ENCODE measurements at places on chromosomes 2 and 18.

DNA sequence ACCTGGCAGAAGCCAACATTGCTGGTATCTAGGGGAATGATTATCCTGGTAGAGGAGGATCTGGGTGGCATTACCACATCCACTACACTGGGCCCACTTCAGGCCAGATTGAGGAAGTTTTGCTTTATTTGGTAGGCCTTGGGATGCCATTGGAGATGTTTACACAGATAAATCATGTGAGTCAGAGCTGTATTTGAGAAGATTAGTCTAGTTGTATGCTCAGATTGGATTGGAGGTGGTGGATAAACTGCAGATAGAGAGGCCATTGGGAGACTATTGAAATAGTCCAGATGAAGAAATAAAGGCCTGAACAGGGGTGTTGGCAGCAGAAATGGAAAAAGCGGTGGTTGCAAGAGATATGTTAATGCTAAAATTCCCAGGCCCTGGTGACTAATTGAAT, 81.5 kb downstream of the EFEMP1 start:
- no peak for DNase-seq

DNA sequence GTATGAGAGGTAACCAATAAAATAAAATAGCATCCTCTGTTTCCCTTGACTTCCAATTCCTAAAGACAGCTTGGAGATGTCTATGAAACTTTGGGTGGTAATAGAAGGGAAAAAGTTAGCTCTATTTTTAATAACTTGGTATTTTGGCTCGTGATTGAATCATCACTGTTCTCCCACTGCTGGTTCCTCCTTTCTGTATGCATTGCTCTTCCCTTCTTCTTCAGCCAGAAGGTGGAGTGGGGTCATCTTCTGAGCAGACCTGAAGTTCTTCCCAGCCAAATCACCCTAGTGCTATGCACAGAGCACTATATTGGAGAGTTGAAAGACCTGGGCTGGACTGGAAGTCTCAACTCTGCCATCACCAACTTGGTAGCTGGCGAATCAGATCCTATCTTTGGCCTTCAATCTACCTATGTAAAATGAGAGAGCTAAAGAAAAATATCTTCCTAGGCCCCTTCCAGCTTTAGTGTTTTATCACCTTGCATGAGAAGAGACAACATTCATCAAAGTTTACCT, 54.1 kb downstream of the CPO start:
- DNase-seq: no peak

DNA sequence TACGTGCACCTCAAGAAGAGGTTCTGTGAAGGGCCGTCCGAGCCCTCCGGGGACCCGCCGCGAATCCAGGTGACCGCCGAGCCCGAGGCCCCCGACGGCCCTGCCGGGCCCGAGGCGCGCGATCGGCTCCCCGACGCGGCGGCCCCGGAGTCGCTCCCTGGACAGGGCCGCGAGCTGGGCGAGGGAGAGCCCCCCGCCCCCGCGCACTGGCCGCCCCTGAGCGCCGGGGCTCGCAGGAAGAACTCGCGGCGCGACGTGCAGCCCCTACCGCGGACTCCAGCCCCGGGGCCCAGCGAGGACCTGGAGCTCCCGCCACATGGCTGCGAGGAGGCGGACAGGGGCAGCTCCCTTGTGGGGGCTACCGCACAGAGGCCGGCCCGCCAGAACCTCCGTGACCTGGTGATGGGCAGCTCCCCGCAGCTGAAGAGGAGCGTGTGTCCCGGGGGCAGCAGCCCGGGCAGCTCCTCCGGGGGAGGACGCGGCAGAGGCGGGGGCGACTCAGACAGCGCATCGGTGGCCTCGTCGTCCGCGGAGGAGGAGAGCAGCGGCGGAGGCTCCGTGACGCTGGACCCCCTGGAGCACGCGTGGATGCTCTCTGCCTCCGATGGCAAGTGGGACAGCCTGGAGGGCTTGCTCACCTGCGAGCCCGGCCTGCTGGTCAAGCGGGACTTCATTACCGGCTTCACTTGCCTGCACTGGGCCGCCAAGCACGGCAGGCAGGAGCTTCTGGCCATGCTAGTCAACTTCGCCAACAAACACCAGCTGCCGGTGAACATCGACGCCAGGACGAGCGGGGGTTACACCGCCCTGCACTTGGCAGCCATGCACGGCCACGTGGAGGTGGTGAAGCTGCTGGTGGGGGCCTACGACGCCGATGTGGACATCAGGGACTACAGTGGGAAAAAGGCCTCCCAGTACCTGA, 812 bp downstream of the SOWAHC start:
- peak; percentile 3 for DNase-seq

GRCh38 chr18:22783662-22784076, 149.5 kb upstream of the RBBP8 start:
- no peak for DNase-seq

GRCh38 chr2:240760121-240760520, 59.9 kb downstream of the KIF1A start:
- DNase-seq: no peak

- no peak for DNase-seq
Observed at GRCh38 chr2:200809506-200810251, 2.0 kb upstream of the BZW1 start.

- no peak for DNase-seq
Observed at GRCh38 chr2:191813943-191814342, 32.9 kb downstream of the CAVIN2 start.

DNA sequence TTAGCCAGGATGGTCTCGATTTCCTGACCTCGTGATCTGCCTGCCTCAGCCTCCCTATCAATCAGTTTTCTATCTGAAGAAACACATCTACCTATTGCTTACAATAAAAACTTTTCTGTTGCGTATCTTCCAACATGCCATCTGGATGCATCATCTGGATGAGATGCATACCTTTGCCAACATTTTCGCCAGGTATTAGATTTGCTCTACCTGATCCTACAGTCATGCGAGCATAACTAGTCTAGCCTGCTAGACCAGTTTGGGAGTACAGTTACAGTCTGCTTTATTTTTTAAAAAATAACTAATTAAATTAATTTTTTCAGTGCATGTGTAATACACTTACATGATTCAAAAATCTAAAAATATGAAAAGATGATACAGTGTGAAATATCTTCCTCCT, 334.0 kb upstream of the MEX3C start:
- DNase-seq: no peak

DNA sequence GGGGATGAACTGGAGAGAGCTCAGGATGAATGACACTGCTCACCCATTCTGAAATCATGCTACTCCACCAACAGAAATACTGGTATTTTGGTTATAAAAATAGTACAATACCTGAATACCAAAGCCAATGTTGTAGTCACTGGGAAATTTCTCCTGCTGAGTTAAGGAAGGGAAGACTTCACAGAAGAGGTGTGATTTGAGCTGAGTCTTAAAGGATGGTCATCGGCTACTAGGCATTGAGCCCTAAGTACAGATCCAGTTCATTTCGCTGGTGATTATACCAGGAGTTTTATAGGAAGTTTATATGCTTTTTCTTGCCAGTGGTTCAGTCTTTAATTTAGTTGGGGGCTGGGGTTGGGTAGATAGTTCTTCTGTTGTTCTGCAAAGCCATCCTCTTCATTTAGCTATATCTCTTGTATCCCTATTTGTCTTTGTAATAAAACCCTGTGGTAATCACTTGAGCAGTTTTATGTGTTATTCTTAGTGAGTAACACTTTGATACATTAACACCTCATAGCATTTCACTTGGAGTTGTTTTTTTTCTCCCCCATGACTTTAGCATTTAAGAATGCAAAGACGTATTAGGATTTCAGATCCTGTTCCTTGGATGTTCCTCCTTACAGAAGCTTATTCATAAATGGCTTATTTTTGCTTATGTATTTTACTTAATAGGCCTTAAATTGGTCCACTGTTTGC, 239.9 kb upstream of the FOSL2 start:
- no peak for DNase-seq

DNA sequence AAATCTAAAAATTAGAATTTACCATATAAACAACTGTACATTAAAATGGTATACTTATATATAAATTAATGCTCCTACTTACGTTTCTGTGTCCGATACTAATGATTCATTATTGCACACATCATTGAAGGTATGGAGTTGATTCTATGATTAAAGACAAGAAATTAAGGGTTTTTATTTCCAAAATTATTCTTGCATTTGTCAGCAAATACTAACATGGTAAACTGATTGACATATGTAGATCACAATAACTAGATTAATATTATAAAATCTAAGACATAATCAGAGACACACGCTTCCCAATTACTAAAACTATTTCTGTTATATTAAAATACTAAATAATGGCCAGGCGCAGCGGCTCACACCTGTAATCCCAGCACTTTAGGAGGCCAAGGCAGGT, 92.6 kb downstream of the USP34 start:
- DNase-seq: no peak

- no peak for DNase-seq
Observed at GRCh38 chr18:25164211-25164847, 187.6 kb downstream of the ZNF521 start.

DNA sequence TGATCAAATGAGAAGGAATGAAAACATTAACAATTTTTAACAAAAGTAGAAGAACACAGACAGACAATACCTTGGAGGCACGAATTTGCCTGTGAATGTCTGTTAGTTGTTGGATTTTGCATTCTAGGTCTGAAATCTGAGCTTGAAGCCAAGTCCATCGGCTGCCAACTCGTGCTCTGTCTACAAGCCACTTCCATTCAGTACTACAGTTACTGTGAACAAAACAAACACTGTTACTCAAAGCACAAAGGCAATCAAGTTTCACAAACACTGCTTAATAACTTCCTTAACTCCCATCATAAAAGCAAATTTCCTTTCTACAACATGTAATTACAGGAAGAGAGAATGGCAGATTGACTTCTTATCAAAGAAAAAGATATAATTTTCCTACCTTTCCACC, 42.2 kb downstream of the KANSL1L start:
- no peak for DNase-seq

DNA sequence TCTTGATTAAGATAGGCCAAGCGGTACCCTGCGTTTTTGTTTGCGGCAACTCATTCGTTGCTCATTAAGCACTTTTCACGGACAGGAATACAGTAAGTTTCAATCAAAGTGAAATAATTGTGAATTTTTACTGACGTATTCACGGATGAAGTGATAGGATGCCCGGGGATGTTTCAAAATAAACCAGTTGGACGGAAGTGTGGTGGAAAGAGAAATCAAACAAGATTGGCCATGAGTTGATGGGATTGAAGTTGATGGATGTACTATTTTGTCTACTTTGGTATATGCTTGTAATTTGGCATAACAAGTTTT, 481 bp downstream of the TMEM177 start:
- no peak for DNase-seq

DNA sequence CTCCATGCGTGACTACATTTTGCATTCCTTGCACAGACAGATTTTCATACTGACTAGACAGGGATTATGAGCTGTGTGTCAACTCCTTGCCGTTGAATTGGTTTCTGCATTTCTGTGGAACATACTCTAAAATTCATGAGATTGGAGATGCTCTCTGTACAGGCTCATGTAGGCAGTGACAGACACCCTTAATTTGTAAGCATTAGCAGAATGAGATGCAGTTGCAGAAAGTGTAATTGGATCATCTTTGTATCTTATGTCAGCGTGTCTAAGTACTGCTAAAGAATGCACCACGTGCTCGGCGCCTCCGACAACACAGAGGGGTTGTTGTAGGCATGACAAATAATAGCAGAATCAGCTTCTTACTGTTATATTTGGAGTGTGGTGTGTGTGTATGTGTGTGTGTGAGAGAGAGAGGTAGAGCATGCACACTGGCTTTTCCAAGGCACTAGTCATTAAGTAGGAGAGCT, 212.4 kb downstream of the CMPK2 start:
- DNase-seq: no peak

DNA sequence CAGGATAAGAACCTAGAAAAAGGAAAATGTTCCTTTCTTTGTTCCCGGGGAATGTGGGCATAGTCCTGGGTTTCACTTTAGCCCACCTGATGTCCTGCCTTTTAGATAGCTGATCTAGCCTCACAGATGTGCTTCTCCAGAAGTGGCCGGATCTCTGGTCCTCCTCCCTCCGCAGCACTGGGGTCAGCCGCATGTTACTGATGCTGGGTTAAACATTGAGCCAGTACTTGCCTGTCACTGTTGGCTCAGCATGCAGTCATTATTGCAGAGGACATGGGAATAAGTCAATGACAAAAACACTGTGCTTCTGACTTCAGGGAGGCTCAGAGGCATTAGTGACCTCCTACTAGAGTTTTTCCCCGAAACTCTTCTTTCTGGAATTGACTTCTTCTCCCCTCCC, 27.6 kb downstream of the NCK2 start:
- DNase-seq: no peak

GRCh38 chr18:26071725-26072124, 18.7 kb downstream of the SS18 start:
- no peak for DNase-seq

GRCh38 chr2:160561551-160562295, 68.1 kb upstream of the RBMS1 start:
- no peak for DNase-seq

GRCh38 chr2:105912081-105912480, 167.4 kb downstream of the NCK2 start:
- no peak for DNase-seq

DNA sequence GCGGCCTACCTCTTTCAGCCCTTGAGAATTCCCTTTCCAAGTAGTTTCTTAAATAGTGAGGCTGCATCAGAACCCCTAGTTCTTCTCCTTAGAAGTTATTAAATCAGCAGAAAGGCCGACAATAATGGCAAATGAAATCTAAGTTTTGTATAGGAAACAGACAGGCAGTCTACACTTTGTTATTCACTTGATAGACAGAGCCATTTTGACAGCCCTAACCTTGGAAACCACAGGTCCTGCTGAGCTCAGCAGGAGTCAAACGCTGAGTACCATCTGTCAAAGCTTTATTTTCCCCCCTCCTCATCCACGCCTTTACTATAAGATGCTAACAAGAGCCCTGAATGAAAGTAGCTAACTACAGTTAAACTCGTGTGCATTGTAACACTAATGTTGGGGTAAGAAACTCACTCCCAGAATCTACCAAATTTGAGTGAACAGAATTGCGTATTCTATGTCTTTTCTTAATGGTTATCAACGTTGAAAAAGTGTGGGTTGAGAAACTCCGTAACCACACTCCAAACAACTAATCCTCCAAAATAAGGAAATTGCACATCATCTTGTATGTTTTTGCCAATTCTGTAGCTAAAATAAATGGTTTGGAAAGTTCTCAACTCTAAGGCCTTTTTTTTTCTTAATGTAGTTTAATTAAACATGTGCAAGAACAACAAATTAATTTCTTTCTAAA, 90.6 kb upstream of the EFEMP1 start:
- no peak for DNase-seq

DNA sequence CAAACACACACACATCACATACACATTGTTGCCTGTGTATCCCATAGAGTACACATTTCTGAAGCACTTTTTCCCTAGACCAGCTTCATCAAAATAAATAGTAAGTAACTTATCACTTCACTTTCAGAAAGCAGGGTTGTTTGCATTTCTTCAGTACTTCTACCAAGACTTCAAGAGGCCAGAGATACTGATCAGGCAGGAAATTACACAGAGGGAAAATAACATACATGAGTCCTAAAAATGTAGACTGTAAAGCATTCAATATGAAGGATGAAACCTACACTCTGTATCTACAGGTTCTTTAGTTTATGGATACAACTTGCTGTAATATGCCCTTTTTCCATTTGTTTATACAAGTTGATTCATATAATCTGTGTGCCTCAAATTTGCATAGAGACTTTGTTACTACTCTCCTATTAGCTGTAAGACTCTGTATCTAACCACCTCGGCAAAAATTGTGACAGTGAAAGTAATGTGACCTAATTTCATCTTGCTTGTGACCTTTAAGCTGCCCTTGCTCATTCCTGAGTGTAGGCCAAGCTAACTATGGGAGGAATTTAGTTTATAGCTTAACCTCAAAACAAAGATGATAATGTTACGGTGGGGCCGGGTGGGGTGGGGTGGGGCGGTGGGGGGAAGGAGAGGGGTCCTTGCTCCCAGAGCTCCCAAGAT, 228.9 kb upstream of the SPOPL start:
- DNase-seq: no peak

- DNase-seq: no peak
Observed at GRCh38 chr18:8742387-8743361, 37.3 kb downstream of the MTCL1 start.

Measured in BE2C (cell line).